ENCODE measurements at places on chromosomes 1 and 21.

DNA sequence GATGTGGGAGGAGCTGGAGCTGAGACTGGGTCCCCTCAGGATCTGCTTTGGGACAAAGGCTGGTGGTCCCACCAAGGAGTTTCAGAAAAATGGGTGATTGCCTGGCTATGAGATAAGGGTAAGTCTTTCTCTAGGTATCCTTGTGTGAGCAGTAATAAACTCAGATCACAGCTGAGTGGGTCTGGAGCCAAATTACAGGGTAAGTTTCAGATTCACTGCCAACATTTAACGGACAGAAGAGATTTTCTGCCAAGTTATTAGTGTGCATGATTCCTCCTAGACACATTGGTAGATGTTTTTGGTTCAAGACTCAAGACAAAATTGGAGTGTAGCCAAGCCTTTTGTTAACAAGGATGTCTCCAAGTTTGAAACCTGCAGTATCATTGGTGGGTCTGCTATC lies 7.5 kb downstream of the CD1B start:
- DNase-seq = no peak

GRCh38 chr1:21317035-21317689 lies 26.9 kb upstream of the ECE1 start:
- no peak for DNase-seq

DNA sequence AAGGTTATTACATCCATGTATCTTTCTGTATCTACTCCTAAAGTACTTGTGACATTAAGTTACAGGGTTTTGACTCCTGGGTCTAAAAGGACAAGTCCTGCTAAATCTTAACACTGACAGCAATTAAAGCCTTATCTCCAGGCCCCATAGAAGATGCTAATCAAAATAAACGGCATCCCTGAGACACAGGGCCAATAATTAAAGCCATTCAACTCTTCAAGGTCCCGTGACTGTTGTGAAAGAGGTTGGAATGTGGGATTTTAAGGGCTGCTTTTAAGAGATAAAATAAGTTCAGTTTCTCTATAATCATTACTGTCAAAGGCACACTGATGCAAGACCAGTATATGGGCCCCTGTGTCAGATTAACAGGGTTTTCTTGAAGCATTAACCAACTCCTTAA lies 8.3 kb downstream of the DNAI4 start:
- no peak for DNase-seq

- DNase-seq = no peak
These were observed 75.0 kb downstream of the DESI2 start for GRCh38 chr1:244727871-244728474.

DNA sequence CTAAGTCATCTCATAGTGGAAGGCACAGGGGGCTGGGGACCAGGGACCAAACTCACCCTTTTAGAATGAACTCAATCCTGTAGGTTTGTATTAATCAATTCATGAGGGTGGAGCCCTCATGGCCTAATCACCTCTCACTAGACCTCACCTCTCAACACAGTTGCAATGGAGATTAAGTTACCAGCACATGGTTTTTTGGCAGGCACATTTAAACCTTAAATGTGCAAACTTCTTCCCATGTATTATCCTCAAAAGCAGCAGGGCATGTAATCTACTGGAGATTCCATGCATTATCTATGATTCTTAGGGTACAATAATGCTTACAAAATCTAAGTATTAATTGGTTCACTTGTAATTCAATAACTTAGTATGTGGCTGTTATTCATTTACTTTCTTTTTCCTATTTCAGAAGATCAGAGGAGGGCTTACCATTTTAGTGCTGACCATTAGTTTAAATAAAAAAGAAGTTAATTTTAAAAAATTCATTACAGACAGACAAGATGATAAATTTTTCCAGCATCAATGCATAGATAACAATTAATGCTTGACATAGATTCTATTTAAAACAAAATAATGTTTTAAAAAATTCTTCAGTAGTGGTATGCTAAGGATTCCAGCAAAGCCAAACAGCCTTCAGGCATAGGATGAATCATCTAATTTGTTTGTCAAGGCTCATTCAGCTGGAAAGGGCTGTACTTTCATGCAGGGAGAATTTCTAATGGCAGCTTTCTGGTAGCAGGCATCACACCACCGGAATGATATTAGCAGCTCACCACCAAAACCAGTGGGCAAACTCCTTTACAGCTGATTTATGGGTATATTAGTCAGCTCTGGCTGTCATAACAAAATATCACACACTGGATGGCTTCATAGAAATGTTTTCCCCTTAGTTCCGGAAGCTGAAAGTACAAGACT lies 124.6 kb upstream of the ZNF648 start:
- no peak for DNase-seq

GRCh38 chr1:19429611-19430010 lies 55.7 kb downstream of the CAPZB start:
- no peak for DNase-seq

DNA sequence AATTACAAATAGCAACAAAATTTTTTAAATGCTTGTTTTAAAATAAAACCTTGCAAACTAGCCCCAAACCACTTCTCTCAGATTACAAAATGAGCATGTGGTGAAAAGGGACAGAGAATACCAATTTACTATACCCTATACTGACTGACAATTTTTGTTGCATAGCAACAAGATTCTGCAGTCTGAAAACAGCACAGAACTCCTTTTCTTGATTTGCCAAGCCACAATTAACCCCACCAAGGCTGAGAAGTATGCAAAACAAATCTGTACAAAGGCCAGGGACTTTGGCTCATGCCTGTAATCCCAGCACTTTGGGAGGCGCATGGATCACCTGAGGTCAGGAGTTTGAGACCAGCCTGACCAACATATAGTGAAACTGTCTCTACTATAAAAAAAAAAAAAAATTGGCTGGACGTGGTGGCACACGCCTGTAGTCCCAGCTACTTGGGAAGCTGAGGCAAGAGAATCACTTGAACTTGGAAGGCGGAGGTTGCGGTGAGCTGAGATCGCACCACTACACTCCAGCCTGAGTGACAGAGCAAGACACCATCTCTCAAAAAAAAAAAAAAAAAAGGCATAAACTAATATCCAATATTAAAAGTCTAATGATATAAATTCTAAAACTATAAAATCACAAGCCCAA lies 21.8 kb downstream of the ENAH start:
- no peak for DNase-seq

- no peak for DNase-seq
These were observed 5.6 kb upstream of the AKR1A1 start for GRCh38 chr1:45545019-45545493.

DNA sequence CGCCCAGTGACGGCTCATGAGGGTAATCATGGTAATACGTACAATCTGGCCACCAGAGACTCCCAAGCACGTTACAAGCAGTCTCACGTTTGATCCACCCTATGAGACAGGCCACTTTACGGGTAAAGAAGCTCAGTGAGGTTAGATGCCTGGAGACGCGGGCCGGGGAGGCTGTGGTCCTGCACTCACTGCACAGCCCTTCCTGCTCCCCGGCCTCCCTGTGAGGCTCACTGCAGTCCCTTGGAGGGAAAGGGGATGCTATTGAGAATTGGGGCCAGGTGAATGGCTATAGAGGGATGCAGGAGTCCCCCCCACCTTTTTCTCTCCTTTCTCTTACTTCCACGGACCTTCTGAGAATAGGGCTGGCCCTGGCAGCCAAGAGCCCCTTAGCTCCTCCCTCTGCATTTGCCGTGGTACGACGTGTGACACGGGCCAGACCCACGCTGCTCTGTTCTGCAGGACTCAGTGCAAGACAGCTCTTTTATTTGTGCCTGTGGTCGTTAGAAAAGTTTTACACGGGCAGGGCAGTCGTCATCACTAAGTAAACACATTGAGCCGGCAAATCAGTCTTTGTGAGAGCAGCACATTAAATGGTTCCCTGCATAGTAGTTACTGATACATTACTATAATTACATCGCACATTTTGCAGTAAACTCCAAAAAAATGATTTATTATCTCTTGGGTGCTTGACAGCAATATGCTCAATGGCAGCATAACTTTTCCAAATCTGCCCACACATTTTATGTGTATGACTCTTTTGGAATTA lies 18.8 kb downstream of the KIF26B start:
- no peak for DNase-seq

GRCh38 chr21:42387164-42387563 lies 8.7 kb downstream of the TMPRSS3 start:
- no peak for DNase-seq

DNA sequence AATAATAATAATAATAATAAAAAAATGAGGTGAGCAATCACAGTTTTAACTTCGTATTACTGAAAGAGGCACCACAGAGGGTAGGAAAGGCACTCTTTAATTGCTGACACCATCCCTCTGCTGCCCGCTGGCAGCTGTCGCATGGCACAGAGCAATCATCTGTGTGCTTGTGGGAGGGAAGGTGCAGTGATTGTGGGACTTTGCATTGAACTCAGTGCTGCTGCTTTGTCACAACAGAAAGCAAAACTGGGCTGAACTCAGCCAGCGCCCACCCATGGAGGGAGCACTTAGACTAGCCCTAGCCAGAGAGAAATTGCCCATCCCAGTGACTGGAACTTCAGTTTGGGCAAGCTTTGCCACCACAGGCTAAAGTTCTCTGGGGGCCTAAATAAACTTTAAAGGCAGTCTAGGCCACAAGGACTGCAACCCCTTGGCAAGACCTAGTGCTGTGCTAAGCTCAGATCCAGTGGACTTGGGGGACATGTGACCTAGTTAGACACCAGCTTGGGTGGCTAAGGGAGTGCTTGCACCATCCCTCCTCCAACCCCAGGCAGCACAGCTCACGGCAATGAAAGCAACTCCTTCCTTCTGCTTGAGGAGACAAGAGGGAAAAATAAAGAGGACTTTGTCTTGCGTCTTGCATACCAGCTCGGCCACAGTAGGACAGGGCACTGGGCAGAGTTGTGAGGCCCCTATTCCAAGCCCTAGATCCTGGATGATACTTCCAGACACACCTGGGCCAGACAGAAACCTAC lies 59.3 kb downstream of the WDR4 start:
- no peak for DNase-seq

DNA sequence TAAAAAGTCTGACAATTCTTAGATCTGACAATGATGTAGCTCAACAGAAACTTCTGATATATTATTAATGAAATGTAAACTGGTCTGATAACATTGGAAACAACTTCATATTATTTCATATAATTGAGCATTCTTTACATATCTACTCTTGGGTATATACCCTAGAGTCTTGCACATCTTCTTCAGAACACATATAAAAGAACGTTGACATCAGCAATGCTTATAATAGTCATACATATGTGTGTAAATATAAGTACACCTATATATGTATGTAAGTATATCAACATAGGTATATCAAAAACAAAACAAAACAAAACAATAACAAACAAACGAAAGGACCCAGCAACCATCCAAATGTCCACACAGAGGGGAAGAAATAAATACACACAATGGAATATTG lies 38.4 kb downstream of the NRIP1 start:
- DNase-seq = no peak

Data from T-helper 2 cell (primary cell).